ENCODE measurements at places on chromosomes 13 and 19.

GRCh38 chr13:113345486-113345885 lies 18.4 kb downstream of the GRTP1 start:
- no peak for DNase-seq

- DNase-seq: no peak
Measured at GRCh38 chr19:8576273-8576993, 809 bp downstream of the MYO1F start.

DNA sequence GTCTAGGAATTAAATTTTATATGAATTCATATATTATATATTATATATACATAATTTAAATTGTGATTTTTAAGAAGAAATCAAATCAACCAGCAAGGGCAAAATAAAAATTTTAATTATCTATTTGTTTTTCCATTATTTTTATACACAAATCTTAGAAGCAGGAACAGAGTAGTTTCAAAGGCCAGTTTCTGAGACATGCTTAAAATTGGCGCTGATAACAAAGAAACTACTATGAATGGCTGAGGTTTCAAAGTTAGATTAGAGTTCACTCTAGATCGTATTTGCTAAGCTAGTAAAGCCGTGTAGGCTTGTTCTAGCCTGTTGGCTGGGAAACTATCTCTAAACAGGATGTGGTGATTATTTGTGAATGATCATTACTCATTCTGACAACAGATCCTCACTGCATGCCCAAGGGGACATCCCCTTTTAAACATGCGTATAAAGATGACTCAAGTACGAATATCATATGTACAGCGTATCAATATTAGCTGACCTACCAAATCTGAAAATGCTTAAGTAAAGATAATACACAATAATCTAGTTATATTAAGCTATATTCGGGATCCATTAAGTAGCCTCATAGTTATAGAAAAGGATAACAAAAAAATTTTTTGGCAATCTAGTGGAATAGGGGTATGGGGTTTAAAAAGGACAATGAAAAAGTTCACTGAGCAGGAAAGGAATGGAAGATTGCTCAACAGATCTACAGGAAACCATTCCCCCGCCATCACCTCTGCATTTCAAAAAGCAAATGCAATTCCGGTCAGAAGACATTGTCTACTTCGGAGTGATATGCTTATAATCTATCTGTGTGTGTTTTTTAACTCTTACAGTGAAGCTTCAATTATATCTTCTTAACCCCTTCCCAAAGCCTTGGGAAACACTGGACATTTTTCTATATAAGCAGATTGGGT lies 150.1 kb downstream of the SHISA2 start:
- DNase-seq: peak; percentile 57

DNA sequence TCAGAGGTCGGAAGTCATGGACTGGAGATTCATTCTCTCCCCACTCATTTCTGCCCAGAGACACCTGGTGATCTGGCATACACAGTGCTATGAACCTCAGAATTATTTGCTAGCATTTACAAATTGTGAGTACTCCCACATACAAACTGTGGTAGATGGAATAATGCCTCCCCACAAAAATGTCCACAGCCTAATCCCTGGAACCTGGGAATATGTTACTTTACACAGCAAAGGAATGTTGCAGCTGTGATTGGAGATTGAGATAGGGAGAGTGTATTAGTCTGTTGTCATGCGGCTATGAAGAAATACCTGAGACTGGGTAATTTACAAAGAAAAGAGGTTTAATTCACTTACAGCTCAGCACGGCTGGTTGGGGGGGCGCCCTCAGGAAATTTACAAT lies 3.1 kb upstream of the UQCRFS1 start:
- DNase-seq: no peak

GRCh38 chr19:19425170-19425875 lies 19.8 kb downstream of the GATAD2A start:
- no peak for DNase-seq

DNA sequence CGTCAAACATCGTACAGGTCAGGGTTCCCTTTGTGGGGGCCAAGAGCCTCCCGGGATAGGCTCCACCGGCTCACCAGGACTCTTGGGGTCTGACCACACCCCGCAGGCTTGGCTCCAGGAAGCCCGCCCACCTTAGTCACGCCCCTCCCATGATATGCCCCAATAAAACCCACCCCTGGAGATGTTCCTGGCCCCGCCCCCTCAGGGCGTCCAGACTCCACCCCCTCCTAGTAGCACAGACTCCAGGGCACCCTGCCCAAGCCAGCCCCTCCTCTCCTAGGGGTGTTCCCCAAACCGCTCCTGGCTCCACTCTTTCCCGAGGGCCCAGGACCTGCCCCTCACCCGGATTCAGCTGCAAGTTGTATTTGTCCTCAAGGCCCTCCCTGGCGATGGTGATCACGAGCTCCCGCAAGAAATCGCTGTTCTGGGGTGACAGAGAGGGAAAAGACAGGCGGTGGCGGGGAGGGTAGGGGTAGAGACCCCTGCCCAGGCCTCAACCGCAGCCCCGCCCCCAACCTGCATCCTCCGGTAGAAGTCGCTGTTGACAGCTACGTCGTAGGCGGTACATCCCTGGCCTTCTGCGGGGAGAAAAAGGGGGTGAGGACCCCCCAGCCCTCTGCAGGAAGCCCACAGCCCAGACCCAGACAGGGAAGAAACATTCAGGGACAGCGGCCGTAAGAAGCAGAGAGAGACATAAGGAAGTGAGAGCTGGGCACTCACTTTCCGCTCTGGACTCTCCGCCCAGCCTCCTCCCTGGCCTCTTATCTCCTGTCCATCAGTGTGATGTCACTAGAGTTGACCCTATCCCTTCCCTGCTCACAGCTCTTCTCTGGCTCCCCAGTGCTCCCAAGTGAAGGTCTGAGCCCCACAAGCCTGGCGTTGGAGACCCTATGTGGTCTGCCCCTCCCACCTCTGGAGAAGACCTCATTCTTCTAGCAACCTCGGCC lies 3.9 kb downstream of the PIH1D1 start:
- DNase-seq: no peak

DNA sequence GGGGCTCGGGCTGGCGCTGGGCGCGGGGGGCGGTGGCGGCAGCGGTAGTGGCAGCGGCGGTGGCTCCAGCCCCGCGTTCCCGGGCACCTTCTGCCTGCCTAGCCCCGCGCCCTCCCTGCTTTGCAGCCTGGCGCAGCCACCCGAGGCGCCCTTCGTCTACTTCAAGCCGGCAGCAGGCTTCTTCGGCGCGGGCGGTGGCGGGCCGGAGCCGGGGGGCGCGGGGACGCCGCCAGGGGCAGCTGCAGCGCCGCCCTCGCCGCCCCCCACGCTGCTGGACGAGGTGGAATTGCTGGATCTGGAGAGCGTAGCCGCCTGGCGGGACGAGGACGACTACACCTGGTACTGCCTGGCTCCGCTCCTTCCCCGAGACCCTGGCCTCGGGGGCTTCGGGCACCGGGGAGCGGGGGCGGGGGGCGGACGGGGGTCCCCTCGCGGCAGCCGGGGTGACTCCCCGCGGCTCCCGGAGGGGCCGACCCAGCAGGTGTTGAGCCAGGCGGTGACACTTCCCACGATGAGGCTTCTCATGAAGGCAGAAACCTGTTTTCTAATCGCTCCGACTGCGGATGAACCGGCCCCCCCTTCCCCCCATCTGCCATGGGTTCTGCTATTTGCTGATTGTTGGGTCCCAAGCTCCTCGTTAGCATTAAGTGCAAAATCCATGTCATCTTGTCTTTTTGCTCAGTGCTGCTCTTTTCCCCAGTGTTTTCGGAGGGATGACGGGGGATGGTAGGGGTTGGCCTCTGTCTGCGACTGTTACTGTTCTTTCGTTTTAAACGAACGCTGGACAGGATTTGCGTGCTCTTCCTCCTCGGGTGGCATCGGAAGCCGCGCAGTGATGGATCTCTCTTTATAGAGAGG lies 943 bp downstream of the SLAIN1 start:
- DNase-seq: peak; percentile 32

DNA sequence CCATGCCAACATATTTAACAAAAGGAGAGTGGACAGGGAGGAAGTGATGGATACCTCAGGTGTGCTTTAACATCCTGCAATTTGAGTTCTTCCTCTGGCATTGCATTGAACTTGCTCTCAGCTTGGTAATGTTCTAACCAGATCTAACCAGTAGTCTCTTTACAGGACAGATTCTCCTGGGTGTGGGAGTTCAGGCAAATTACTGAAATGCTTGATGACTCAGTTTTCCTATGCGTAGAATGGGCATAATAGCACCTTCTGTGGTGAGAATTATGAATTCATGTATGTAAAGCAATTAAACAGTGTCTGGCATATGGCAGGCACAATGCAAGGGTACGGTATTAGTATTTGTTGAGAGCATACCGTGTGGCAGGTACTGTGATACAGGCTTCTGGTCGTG lies 3.6 kb downstream of the AKAP11 start:
- DNase-seq: peak; percentile 46

DNA sequence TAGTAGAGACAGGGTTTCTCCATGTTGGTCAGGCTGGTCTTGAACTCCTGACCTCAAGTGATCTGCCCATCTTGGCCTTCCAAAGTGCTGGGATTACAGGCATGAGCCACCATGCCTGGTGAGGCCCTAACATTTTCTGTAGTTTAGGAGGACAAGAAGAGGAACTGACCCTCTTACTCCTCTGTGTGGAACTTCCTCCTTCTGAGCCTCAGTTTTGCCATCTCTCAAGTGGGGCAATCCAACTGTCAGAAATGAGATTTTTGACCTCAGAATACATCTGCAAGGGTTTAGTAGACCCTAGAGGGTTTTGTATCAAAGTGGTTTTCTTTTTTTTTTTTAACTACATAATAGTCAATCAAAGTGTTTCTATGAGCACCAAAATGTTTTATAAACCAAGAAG lies 2.4 kb downstream of the DKKL1 start:
- DNase-seq: no peak

DNA sequence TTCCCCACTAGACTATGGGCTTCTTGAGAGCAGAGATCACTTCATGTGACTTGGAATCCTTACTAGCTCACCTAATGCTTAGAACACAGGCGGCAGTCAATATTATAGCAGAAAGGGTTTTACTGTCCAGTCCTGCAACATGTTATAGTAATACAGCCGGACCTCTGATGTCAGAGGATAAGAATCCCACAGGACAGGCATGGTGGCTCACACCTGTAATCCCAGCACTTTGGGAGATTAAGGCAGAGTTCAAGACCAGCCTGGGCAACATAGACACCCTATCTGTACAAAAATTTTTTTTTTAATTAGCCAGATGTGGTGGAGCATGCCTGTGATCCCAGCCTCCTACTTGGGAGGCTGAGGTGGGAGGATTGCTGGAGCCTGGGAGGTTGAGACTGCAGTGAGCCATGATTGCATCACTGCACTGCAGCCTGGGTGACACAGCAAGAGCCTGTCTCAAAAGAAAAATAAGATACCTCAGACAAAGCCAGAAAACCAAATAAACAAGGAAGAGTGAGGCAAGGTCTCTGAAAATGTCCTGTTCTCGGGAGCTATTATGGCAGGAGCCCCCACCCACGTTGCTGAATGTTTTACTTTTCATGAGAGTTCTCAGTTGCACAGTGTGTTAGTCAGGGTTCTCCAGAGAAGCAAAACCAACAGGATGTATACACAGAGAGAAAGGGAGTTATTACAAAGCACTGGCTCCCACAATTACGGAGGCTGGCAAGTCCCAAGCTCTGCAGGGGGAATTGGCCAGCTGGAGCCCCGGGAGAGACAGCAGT lies 100.8 kb downstream of the UBL3 start:
- DNase-seq: no peak

DNA sequence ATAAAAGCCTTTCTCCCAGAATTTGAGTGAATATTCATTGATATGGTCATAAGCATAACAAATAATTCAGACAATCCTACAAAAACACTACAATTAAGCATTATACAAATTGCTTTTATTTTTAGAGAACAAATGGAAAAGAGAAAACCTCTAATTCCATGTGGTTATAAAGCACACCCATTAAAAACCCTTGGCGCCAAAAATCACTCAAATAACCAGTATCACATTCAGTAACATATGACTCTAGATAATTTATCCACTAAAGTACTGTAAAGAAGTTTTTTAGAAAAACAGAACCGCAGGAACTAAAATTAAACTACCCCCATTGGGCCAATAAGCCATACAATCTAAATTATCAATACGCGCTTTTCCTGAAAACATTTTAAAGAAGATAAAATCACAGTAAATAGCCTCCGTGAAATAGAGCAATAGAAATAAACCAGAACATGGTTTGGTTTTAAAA lies 569 bp downstream of the LCP1 start:
- DNase-seq: no peak

DNA sequence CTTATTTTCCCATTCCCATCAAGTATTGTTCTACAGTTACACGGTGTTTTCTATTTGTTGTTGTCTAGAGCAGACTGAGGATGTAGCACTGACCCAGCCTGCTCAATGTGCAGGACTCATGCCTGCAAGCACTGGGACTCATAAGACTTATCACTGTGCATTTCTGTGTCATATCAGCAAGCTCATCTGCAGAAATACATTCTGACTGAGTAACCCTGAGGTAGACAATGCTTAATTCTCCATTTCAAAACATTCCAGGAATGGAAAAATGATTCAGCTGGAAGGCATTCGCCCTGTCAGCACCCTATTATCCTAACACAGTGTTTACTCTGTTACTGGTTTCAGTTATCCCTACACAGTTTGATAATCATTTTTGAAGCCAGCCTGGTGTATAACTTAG lies 2506.4 kb downstream of the PCDH9 start:
- no peak for DNase-seq

DNA sequence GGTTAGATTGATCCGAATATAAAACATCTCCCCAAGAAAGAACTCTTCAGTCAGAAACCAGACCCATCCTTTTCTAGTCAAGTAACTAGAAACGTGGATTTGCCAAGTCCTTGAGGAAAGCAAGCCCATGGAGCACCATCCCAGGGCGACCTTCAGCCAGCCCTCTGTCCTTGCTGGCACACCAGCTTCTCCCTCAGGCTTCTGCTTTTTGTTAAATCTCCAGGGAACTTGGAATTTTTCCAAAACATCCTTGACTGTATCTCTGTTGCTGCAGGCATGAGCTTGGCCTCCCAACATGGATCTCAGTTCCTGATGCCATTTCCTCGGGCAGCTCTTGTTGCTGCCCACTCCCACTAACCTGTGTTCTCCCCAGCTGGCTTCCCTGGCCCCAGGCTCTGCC lies 27.1 kb upstream of the C1QTNF9 start:
- no peak for DNase-seq

DNA sequence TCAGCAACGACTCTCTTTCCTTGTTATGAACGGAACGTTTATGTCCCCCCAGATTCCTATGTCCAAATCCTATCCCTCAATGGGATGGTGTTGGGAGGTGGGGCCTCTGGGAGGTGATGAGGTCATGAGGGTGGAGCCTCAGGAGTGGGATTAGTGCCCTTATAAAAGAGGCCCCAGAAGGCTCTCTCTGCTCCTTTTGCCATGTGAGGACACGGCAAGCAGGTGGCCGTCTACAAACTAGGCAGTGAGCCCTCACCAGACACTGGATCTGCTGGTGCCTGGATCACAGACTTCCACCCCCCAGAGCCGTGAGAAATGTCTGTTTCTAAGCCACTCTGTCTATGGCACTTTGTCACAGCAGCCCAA lies 53.2 kb downstream of the EPS15L1 start:
- DNase-seq: no peak

- DNase-seq: no peak
Measured at GRCh38 chr19:29963576-29963975, 21.5 kb downstream of the URI1 start.

GRCh38 chr13:28089065-28089464 lies 11.3 kb downstream of the FLT3 start:
- no peak for DNase-seq

GRCh38 chr13:77386880-77387606 lies 60.1 kb upstream of the MYCBP2 start:
- DNase-seq: no peak

GRCh38 chr19:48511800-48512503 lies at the start of gene LMTK3:
Gene LMTK3 (minus strand): TSS chr19:48511835. CDS start chr19:48511576, 259 bp downstream.
- peak; percentile 57 for DNase-seq

Data from T-helper 2 cell treated with Interferon-gamma antibody and Interleukin-4, amounts not matched to agents 5 μg/mL and 100 μg/mL, for 36 hours (primary cell).